BJ (cell line): ENCODE measurements at places on chromosomes 12 and 14. TPM values are rescaled to one million over a fixed set of nuclear protein-coding genes. Genes with fewer than 3 reads are reported as not detected.

TTC7B gene
- 34.0 and 46.9 TPM in 2 replicates for polyA plus RNA-seq

ASCL4 gene
- not detected in 2 replicates for polyA plus RNA-seq

TRIP11 gene
- polyA plus RNA-seq: 14.7 and 20.2 TPM in 2 replicates

JAG2 gene
- polyA plus RNA-seq: 0.23 and 0.31 TPM in 2 replicates

CLMN gene
- polyA plus RNA-seq: 0.13 and 0.27 TPM in 2 replicates

LRRC43 gene
- polyA plus RNA-seq: 0.71 and 1.6 TPM in 2 replicates

TOMM20L gene
- polyA plus RNA-seq: not detected in 2 replicates

ERP27 gene
- polyA plus RNA-seq: 0.66 and 0.93 TPM in 2 replicates

KRT78 gene
- not detected in 2 replicates for polyA plus RNA-seq
